GM10248 (cell line): ENCODE measurements at places on chromosomes 5 and 9.

DNA sequence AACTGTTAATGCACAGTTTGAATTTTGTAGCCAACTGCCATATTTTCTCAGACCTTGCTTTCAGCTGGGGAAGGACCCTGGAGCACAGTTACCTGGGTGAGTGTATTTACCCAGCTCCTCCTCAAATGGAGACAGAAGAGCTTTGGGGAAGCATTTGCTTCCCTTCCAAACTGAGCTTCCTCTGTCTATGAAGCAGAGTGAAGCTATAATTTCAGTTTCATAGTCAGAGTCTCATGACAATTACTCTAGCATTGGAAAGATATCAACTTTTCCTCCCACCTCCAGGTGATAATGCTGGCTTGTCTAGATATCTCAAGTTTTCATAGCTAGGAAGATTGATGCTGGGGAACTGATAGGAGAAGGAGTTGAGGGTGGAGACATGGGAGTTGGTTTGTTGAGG is 406.4 kb upstream of the CLINT1 start:
- DNase-seq, result no peak

DNA sequence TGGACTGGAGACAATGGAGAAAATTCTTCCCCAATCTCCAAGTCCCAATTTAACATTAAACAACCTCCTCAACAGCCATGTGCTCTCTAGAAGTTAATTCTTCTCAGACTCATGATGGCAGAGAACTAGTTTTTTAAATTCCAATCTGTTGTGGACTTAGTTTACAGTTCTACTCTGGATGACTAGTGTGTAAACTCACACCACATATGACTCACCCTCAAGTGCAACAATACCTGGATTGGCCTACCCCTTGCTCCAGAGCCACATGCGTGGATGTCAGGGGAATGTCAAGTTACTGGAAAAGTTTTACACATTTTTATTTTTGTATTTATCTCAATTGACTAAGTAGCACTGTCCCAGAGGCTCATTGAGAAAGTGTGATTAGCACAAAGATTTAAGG is 136.0 kb upstream of the EFNA5 start:
- DNase-seq, result no peak

GRCh38 chr5:74631081-74631953 is 9.2 kb downstream of the ENC1 start:
- DNase-seq, result peak; percentile 68

GRCh38 chr9:7653262-7653661 is 146.3 kb downstream of the DMAC1 start:
- DNase-seq, result no peak

- DNase-seq, result peak; percentile 68
These were observed 5.8 kb downstream of the TMEM268 start for GRCh38 chr9:114616684-114617520.

DNA sequence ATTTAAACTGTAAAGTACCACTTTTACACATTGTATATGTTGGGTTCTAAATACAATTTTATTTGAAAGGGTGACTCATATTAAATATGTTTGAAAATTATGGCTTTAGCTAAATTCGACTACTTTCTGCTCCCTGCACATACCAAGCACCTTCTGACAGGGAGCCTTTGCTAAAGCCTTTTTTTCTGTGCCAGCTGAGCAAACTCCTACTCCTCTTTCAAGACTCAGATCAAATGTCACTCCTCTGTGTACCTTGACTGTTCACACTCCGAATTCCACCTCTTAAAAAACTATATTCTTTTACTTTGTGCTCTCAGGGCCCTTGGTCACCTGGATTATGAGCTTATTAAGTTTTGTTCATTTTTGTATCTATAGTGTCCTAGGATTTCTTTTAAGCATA is 6.5 kb upstream of the OXCT1 start:
- no peak for DNase-seq

DNA sequence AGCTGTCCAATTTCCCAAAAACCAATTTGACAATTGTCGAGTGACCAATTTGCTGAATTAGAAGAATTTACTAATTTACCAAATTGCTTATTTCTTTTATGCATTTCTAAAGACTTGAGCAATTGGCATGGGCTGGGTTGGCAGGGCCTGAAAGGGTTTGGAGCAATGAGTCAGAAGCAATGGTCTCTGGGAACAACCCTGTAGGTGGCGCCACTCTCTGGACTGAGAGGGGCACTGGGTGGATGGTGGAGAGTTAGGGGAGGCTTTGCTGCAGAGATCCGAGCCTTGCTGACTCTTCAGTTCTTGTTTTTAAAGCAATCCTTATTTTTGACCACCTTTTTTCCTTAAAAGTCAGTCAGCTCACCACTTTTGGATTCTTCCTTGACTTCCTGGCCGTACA is 71.5 kb upstream of the RPS23 start:
- no peak for DNase-seq

DNA sequence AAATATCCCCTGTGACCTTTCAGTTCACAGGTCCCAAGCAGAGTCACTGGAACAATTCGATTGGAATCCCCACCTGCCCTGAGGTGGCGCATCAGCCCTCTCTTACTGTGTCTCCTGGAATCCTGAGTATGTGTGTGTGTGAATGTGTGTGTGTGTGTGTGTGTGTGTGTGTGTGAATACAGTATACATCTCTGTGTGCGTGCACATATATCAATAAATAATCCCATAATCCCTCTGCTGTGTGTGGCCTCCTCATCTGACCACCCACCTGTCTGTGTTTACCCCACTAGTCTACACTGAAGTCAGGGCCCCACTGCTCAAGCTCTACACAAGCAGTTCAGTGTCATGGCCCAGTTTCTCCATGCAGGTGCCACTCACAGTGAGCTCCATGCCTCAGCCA is 187.4 kb downstream of the ERCC6L2 start:
- DNase-seq, result no peak

- DNase-seq, result no peak
These were observed 203.5 kb upstream of the HAPLN1 start for GRCh38 chr5:83924171-83924570.

DNA sequence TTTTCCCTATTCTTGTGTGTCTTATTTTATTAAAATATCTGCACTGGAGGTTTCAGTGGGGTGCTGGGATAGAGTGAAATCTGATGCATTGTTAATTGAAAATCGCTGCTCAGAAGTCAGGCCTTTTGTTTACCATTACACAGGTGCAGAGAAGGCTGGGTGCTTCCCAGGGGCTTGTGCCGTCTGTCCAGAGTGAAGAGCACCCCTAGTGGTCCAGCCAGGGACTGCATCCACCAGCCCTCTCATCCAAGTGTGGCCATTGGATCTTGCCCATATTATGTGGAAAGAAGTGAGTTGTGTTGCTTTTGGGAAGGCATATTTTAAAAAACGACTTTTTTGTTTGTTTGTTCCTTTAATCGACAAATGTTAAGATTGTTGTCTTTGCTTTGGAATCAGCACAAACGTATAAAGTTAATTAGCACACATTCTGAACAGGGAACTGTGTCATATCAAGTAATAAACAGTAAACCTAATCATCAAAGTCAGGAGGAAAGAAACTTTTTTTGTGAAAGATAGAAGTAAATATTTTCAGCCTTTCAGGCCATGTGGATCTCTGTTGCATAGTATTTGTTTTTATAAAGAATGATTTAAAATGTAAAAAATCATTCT is 315.6 kb downstream of the MTRR start:
- peak; percentile 35 for DNase-seq

- DNase-seq, result no peak
These were observed 37.3 kb downstream of the SARDH start for GRCh38 chr9:133700819-133701320.
